ENCODE measurements at places on chromosomes 4 and X. TPM values are rescaled to one million over a fixed set of nuclear protein-coding genes. Genes with fewer than 3 reads are reported as not detected.

DNA sequence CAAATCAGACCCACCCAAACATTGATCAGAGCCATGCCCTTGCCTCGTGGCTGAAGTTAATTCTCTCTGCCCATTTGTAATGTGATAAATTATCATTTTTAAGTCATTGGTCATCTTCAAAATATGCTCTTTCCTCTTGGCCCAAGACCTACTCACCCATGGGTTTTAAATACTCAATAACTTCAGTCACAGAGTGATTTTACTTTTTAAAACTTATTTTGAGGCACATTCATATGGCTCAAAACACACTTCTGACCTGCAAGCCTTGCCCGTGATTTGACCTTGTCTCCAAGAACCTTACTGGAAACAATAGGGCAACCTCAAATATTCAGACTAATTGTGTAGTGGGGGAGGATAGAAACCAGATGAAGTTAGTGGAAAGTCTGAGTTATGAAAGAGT is 176.2 kb upstream of the LNX1 start:
- DNase-seq: no peak

DNA sequence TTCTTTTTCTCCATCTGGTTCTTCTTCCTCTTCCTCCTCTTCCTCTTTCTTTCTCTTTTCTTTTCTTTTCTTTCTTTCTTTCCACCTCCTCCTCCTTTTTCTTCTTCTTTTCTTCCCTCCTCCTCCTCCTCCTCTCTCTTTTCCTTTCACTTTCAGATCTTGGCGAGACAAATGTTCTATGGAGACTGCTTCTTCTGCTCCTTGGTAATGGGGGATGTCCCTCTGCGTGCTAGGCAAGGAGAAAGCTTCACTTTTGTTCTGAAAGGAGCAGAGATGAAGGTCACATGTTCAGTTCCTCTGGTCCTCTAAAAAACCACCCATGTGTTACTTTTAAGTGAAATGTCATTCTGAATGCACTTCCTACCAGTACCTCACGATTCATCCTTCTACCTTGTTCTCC is 33.2 kb downstream of the NBDY start:
- no peak for DNase-seq

- no peak for DNase-seq
These were observed 38.1 kb downstream of the KDR start for GRCh38 chr4:55087009-55087912.

- DNase-seq: no peak
These were observed 60.6 kb downstream of the BTC start for GRCh38 chr4:74733756-74734155.

GRCh38 chr4:81891005-81891996 is 419.6 kb upstream of the RASGEF1B start:
- DNase-seq: no peak

DNA sequence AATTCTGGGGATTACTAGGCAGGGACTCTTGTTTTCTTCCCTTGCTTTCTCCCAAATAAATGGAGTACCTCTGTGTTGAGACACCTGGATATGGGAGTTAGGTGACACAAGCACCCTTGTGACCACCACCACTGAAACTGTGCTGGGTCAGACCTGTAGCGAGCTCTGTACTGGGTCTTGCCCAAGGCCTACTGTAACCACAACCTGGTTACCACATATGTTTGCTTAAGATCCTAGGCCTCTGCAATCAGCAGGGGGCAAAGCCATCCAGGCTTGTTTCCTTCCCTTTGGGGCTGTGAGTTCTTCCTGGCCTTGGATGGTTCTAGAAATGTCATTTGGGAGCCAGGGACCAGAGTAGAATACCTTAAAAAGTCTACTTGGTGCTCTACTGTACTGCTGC is 49.4 kb downstream of the LPAR4 start:
- DNase-seq: no peak

DNA sequence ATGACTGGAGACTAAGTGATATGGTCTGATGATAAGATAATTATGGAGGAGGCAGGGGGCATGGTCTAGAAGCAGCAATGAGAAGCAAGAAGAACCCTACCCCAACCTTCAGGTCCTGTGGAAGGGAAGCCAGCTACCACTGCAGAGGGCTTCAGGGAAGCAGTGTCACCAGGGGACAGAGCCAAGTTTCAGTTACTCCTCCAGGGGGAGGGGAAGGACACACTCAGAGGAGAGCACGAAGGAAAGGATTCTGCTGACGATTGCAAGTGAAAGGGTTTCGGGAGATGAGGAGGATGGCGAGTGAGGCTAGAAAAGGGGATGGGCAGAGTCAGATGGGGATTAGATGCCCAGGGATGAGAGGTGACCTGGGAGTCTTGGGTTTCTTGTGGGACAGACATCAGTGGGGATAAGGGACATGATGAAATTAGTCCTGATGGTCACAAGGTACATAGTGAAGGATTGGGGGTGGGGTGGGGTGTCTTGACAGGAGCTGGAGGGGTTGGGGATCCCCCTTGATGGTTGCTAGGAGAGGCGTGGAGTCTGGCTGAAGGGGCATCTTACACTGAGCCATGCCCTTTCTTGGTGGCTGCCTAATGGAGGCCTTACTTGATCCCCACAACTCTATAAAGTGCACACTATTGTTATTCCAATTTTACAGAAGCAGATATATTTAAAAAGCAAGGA is 45.4 kb downstream of the TIGD4 start:
- no peak for DNase-seq

GRCh38 chr4:173211838-173212237 is 43.2 kb downstream of the GALNT7 start:
- DNase-seq: no peak

DNA sequence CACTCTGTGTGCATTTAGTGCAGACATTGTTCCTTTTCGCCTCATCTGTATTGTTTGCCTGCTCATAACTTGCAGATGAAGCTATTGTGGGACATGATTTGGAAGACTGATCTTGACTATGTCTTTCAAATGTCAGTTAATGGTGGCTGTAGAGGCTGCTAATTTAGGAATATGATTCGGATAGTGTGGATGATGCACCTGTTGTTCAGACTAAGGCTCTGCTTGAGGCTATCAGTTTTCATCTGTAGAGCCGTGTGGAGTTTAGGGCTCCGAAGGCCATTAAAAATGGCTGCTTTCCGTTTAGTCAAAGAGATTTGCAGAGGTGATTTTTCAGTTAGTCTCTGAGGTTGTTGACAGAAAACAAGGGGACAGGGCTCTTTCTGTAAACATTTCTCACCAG is 102.0 kb downstream of the GBA3 start:
- no peak for DNase-seq

DNA sequence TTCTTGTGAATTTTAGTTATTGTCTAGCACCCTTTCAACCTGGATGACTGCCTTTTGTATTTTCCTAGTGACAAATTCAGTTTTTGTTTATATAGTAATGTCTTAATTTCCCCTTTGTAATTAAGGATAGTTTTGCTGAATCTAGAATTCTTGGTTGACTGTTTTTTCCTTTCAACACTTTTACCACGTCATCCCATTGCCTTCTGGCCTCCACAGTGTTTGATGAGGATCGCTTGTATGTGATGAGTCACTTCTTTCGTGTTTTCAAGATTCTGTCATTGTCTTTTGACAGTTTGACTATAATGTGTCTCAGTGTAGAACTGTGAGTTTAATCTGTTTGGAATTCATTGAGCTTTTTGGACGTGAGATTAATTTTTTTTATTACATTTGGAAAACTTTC is 30.1 kb downstream of the KDM6A start:
- DNase-seq: no peak

DNA sequence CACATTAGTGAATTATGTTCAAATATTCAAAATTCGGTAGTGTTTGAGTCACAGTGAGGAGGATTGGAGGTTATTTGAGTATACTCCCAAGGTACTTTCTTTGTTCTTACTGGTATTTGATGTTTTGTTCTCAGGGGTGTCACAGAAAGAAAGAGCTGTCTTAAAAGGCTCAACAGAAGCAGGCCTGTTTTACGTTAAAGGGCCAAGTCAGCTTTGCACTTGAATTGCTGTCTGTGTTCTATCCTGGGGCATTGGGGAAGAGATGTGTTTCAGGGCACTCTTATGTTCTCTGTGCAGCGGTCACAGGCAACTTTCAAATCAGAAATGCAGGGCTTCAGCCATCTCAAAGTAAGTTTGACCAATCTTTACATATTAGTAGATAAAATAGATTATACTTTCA is 1113.1 kb upstream of the LCORL start:
- DNase-seq: no peak

The MAML3 gene
- 4.2 TPM for total RNA-seq

The FAM236C gene
- not detected for total RNA-seq

The TNMD gene
- total RNA-seq: not detected

Data from T-helper 17 cell (primary cell).